ENCODE measurements at places on chromosomes 3 and 15.

DNA sequence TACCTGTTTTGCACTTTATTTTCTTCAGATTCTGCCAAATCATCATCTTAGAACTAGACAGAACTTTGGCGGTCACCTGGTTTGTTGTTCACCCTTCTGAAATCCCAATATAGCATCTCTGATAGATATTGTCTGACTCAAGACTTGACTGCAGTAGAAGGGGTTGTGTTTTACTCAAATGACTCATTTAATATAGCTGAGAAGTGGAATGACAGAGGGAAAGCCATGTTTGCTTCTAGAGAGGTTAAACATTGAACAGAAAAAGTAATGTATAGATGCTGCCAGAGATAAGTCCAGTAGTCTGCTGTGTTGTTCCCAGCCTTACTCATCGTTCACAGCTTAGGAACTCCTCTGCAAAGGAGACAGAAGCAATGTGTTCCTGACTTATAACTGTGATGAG, 402.0 kb downstream of the AGBL1 start:
- DNase-seq: no peak

DNA sequence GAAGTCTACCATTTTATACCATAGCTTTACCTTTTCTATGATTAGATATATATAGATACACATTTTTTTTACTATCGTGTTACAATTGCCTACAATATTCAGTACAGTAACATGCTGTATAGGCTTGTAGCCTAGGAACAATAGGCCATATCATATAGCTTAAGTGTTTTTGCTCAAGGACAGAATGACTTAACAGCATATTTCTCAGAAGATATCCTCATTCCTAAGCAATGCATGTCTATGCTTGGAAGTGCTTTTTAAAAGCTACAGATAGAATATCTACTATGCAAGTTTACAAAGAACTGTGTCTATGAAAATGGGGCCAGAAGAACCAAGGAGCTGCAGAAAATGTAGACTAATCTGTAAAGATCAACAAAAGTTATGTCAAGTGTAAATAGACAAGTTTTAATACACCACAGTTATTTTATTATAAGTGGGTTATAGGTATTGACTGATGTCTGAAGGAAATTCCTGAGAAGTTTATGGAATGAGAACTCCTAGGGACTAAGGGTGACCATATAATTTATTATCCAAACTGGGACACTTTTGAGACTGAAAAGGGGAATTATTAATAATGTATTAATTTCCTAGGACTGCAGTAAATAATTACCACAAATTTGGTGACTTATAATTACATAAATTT, 138.7 kb upstream of the TGFBR2 start:
- peak; percentile 81 for DNase-seq

DNA sequence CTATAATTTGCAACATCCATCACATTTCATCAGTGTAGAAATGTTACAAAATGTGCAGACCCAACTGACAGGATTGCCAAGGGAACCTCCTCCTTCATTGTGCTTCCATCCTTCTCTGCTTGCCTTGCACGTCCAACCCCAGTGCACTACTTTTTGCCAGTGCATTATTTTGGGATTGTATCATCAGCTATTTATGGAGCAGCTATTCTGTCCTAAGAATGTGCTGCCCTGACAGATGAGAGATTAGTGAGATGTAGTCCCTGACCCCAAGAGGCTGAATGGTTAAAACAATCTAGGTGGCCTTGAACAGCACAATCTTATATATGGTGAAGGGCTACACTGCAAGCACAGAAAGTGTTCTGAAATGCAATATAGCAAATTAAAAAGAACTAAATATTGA, 935.8 kb downstream of the IGSF11 start:
- no peak for DNase-seq

DNA sequence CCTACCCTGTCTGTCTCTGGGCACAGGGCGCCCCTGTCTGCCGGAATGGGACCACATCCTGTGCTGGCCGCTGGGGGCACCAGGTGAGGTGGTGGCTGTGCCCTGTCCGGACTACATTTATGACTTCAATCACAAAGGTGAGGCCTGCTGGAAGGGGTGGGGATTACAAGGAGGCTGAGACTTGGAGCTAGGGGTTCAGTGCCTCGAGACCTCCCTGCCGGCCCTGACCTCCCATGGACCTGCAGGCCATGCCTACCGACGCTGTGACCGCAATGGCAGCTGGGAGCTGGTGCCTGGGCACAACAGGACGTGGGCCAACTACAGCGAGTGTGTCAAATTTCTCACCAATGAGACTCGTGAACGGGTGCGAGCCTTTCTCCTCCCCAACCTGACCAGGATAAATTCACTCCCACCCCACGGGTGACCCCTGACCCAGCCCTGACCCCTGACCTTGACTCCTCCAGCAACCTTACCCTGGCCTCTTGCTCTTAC, 20.4 kb downstream of the PTH1R start:
- no peak for DNase-seq

DNA sequence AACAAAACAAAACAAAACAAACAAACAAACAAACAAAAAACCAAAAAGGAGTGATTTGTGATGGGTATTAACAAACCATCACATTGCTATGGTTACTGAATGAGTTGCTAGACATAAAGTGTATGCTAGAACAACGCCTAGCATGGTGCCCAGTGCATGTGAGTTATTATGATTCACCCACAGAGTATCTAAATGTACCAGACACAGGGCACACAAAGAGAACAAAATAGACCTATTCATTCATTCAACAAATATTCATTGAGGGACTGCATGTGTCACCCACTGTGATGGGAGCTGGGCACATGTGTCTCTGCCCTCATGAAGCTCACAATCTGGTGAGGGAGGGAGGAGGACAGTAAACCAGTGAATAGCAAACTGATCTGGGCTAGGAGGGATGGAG, 11.6 kb upstream of the ACAN start:
- DNase-seq: peak; percentile 57

GRCh38 chr15:58486062-58486461, 54.3 kb downstream of the LIPC start:
- no peak for DNase-seq

Measured in bronchial epithelial cell (primary cell).